ENCODE measurements at places on chromosomes 16 and 17.

GRCh38 chr17:11082559-11082958 is 158.5 kb upstream of the SHISA6 start:
- DNase-seq = no peak

GRCh38 chr16:78235168-78235800 is 135.8 kb downstream of the WWOX start:
- peak; percentile 23 for DNase-seq

GRCh38 chr17:64765191-64765889 is 103.2 kb upstream of the SMURF2 start:
- DNase-seq = no peak

- DNase-seq = no peak
Measured at GRCh38 chr16:14187517-14188338, 116.6 kb downstream of the MRTFB start.

GRCh38 chr17:17538417-17539391 is 42.5 kb upstream of the RASD1 start:
- DNase-seq = no peak

DNA sequence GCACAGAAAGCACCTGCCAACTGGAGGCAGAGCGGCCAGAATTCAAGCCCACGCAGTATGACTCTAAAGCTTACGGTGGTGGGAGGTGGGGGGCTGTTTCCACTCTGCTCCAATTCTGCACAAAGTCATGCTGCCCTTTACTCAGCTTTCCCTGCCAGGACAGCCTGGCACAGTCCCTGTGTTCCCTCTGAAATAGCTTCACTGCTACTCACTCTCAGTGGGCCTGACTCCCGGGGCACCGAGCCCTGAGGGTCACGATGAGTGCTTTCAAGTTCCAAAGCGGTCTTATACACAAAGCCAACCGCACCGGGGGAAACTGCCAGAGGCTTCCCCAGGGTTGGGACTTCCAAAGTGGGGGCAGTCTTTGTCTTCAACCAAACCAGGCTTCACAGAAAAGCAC is 306.1 kb upstream of the XYLT1 start:
- DNase-seq = no peak

GRCh38 chr17:39187152-39187830 is 10.2 kb downstream of the CACNB1 start:
- no peak for DNase-seq

DNA sequence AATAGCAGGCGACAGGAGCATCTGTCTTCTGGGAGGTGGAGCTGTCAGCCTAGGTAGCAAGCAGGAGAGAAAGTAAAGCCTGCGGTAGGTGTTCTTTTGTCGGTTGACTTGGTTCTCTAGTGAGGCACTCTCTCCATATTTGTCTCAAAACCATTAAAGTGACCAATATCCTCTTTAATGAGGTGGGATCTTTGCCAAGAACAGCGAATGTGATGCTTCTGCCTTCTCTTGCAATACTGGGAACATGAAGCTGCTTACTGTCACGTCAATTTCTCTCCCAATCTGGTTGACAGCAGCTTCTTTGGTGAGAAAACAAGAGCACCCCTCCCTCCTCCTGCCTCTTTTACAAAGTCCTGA is 176.7 kb downstream of the ABCC12 start:
- no peak for DNase-seq

GRCh38 chr17:78737332-78737731 is 44.7 kb downstream of the CYTH1 start:
- no peak for DNase-seq

- DNase-seq = no peak
Measured at GRCh38 chr16:57630931-57631845, 2.8 kb downstream of the ADGRG1 start.

GRCh38 chr17:11986942-11987329 is 10.3 kb downstream of the ZNF18 start:
- no peak for DNase-seq

GRCh38 chr16:79394206-79394605 is 206.3 kb downstream of the MAF start:
- DNase-seq = no peak

DNA sequence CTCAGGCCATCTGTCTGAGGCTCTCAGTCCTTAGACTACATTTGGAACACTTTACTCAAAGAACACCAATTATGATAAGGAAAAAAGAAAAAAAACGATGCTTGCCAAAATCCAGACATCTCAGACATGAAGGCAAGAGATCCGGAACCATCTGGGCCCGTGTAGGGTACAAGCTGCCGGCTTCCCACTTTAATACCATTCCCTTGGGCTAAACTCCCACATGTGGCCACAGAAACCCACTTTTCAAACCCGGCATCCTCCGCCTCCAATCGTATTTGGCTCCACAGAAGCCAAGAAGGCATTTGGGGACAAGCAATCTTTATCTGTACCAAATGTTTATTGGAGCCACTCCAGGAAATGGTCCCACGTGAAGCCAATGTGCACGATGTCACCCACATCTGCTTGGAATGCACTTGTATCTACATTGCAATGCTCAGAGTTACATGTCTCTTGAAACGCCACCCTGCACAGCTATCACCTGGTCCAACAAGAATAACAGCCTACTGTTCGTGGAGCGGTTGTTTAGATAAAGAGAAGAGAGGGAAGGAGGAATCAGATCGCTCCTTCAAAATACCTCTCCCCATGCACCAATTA is 33.5 kb downstream of the XYLT1 start:
- DNase-seq = no peak

DNA sequence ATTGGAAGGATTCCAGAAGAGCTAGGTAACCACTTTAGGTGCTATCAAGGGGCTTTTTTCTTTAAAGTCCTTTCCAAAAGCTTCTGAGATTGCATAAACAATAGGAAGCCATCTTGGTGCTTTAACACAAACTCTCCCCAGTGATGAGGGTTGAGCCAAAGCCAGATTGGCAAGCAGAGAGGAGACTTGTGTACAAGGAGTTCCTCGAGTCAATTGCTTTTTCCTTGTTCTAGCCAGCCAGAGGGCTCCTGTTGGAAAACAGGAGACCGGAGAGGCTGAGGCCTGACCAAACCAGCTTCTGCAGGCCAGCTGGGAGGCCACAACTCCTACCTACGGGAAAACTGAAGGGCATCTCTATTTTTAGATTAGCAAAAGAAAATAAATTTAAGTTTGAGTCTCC is 46.5 kb downstream of the MAPT start:
- no peak for DNase-seq
